Activated CD8-positive, alpha-beta memory T cell treated with anti-CD3 and anti-CD28 coated beads for 24 hours (primary cell): ENCODE measurements at places on chromosomes 3 and 15.

DNA sequence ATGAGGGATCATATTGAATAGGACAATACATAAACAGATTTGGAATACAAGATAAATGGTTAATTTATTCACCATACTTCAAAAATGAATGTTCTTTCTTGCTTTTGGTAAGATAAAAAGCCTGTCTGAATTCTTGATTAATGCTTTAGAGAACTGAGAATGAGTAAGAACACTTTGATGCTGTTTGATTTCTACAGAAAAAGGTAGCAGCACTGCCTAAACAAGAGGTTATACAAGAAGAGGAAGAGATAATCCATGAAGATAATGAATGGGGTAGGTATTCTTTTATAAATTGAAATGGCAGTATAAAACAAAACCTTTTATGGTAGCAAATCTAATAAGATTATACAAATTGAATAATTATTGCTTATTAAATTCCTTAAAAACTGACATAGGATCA lies 15.3 kb downstream of the UBA5 start:
- no peak for DNase-seq

DNA sequence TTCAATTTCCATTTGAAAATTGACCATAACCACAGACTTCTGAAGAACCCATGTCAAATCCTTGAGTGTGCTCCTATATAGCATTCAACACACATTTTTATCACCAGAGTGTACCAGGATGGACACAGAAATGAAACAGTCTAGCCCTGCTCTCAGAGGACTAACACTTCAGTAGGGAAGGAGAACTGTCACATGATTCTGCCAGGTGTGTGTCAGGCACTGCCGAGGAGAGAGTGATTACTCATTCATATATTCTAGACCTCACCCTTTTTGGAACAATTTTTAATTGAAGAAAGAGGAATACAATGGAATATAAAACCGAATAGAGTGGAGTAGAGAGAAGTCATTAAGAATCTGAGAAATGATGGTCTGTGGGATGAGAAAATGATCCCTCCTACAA lies 125.8 kb downstream of the ERC2 start:
- DNase-seq, result no peak

DNA sequence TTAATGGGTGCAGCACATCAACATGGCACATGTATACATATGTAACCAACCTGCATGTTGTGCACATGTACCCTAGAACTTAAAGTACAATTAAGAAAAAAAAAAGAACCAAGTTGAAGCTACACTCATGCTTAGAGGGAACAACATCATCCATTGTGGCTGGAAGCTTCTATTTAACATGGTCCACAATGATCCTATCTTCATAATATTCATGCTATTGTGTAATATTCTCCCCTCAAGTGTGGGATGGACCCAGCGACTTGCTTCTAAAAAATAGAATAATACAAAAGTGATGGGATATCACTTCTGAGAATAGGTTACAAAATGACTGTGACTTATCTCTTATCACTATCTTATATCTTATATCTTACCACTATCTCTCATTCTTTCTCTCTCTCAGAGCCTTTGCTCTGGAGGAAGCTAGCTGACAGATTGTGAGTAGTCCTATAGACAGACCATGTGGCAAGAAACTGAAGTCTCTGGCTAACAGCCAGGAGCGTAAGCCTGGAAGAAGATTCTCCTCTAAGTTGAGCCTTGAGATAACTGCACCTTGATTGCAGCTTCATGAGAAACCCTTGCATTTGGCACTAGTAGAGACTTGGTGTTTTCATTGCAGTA lies 198.5 kb upstream of the MRPL3 start:
- DNase-seq, result no peak

GRCh38 chr3:179348325-179349013 lies 960 bp downstream of the MFN1 start:
- DNase-seq, result no peak

GRCh38 chr15:53059273-53060043 lies 269.3 kb upstream of the ONECUT1 start:
- no peak for DNase-seq

DNA sequence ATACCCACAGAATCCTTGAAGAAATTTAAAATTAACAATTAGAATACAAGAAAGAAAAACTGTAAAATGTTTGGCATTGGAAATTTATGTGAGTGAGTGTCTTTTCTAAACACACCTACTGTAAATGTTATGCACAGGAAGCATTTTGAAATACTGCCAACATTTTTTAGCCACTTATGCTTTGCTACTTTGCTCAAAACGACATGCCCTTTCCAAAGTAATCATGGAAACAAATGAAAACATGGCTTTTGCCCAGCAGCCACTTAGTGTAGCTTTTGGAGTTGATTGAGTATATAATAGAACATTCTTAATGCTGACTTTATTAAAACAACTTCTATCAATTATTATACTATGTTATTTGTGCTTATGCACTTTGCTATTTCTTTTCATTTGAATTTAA lies 823.0 kb downstream of the CADM2 start:
- DNase-seq, result no peak

DNA sequence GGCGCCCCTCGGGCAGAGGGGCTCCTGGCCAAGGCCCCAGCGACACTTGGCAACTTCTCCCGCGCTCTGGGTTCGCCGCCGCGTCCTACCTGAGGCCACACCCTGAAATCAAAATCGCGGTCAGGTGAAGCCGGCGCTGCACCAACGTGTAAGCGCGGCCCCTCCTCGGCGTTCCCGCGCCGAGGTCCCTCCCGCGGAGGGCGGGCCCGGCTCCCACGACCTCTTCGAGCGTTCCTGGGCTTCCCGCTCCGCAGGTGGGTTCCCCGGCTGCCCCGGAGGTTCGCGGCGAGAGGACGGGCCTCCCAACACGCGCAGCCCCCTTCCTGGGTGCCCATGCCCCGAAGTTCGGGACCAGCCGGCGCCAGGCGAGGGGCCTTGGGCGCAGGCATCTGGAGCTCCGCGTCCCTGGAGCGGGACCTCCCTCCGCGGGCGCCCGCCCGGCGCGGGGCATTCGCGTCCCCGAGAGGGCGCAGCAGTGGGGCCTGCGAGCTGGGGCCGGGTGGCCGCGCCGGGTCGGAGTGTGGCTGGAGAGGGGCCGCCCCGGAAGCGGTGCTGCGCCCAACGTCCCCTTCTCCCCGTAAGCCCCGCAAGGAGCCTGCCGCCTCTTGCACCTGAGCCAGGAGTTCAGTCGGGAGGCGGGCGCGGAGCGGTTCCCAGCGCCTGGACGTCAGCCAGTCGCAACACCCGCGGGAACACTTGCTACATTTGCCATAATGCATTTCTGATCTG lies 13.7 kb downstream of the PAK6 start:
- DNase-seq, result peak; percentile 69

DNA sequence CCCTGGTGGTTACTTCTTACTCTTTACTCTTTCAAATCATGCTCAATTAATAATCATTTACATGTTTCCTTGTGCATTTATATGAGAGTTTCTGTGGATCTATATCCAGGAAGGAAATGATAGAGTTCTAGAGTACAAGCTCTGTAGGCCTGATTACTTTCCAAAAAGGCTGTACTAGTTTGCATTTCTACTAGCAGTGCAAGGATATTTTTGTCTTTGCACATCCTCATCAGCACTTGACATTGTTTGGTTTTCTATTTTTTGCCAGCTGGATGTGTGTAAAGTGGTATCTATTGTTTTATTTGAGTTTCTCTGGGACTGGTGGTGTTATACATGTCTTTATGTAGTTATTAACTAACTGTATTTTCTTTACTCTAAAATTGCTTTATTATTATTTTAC lies 19.6 kb upstream of the SLC7A14 start:
- no peak for DNase-seq

GRCh38 chr3:108909799-108910198 lies 43.9 kb downstream of the GUCA1C start:
- no peak for DNase-seq

GRCh38 chr15:27028858-27029477 lies 58.0 kb downstream of the GABRG3 start:
- DNase-seq, result no peak

DNA sequence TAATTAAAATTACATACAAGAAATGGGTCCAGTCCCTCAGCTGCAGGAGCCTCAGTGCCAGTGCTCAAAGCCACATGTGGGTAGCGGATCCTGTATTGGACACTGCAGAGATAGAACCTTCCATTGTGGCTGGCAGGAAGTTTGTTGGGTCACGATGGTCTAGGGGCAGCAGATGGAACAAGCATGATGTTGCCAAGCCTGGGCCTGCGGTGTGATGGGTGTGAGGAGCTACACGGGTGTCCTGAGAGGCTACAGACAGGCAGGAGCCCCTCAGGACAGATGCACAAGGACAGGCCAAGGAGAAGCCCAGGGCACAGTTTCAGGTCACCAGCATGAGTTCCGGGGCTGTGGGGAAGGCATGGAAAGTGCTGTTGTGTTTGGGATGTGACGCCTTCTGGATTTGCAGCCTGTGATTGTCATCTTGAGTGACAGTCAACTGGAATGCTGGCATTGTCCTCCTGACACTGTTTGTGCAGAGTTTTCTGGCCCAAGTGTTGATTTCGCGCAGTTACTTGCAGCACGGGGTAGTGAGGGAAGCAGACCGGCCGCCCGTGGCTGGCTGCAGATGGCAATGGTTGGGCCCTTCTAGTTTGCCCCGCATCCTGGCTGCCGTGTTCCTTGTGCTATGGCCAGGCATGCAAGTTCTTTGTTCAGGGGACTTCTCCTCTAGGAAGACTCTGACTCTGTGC lies 177.1 kb downstream of the NSMCE3 start:
- DNase-seq, result no peak

- DNase-seq, result no peak
These were observed 1298.6 kb downstream of the SI start for GRCh38 chr3:163779396-163780344.

- DNase-seq, result no peak
These were observed 13.7 kb upstream of the ARIH1 start for GRCh38 chr15:72460402-72460801.

DNA sequence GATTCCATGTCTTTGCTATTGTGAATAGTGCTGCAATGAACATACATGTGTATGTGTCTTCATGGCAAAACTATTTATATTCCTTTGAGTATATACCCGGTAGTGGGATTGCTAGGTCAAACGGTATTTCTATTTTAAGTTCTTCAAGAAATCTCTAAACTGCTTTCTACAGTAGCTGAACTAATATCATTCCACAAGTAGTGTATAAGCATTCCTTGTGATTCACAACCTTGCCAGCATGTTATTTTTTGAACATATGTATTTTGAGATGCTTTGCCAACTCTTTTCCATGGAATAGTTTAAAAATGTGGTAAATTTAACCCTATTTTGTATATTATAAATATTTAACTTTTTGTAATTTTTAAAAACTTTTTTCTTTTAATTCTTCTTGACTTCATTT lies 592.7 kb upstream of the NAALADL2 start:
- DNase-seq, result no peak

DNA sequence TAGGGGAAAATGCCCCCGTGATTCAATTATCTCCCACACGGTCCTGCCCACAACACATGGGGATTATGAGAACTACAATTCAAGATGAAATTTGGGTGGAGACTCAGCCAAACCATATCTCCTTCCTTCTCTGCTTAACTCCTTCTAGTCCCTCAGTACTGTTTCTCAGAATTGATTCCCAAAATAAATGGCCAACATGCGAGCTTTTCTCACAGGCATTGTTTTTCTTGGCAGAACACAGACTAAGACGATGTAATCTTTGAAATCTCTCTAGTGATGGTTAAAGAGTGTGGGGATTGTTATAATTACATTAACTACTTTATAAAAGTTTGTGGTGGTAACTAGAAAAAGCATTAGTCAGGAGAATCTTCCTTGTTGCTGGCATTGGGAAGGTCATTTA lies 366.5 kb downstream of the LPP start:
- DNase-seq, result no peak

DNA sequence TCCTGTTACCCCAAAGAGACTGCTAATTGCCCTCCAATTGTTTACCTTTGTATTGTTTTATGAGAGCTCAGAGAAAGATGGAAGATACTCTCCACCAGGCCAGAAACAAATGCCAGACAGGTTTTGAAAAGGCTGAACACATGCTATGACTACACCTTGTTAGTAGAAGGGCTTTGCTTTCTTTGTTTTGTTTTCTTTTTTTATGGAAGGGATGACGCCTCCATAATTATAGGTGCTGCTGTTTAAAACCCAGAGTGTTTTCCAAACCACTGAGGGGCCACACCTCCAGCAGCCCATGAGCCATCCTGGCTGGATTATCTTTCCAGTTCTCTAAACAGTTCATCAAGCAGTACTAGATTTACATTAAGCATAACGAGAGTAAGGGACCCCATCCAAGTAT lies 5.6 kb upstream of the FOXP1 start:
- DNase-seq, result no peak

DNA sequence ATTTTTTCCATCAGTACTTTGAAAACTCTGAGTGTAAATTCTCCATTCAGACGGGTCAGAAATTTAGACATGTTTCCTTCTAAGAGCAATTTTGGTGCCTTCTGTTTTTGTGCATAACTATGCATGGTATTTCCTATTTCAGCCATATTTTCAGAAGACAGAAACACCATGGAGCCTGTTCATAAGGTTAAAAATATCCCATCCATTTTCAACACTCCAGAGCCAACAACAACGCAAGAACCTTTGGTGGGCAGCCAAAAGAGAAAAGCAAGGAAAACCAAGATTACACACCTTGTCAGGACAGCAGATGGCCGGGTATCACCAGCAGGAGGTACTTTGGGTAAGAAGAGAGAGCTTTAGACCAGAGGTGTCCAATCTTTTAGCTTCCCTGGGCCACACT lies 275.6 kb downstream of the BBX start:
- DNase-seq, result no peak

- no peak for DNase-seq
These were observed 17.1 kb upstream of the ITPKA start for GRCh38 chr15:41476416-41477048.
